Naive thymus-derived CD4-positive, alpha-beta T cell (primary cell): ENCODE measurements at places on chromosomes 4 and X. TPM values are rescaled to one million over a fixed set of nuclear protein-coding genes. Genes with fewer than 3 reads are reported as not detected.

The GLUD2 gene
- total RNA-seq = not detected

DNA sequence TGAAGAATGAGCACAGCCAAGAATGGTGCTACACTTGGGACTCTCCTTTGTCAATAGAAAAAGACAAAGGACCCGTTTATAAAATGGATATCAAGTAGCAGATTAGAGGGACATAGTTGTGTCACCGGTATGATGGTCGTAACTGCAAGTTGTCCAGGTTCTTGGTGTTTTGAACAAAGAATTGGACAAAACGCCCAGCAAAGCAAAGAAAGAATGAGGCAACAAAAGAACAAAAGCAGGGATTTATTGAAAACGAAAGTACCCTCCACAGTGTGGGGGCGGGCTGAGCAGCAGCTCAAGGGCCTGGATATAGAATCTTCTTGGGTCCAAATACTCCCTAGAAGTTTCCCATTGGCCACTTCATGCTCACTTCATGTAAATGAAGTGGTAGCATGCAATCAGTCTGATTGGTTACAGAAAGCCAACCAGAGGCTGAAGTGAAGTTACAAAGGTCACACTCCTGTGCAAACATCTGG is 54.7 kb downstream of the SHROOM3 start:
- no peak for DNase-seq

- DNase-seq = no peak
Measured at GRCh38 chrX:129650821-129651510, 3.8 kb downstream of the APLN start.

The FAM50A gene
- 48.8 TPM for total RNA-seq

- DNase-seq = no peak
Measured at GRCh38 chr4:184384810-184385557, 89.4 kb downstream of the IRF2 start.
